ENCODE measurements at places on chromosomes 7 and 10. TPM values are rescaled to one million over a fixed set of nuclear protein-coding genes. Genes with fewer than 3 reads are reported as not detected.

Gene FKBP6
- total RNA-seq, result not detected

DNA sequence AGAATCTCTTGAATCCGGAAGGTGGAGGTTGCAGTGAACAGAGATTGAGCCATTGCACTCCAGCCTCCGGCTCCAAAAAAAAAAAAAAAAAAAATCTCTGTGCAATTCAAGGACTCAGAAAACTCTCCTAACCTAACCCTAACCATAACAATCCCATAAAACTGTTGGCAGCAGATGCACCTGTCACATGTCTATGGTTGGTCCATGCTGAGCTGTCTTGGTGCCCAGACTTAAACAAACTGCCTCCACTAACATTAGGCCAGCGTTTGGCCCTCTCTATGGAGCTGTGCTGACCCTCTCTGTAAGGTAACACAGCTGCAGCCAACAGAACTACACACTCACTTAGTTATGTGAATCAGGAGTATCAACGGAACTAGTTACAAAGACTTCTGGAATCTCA lies 132.5 kb upstream of the PTER start:
- DNase-seq, result no peak

Gene DDX56
- total RNA-seq, result 41.1 TPM

DNA sequence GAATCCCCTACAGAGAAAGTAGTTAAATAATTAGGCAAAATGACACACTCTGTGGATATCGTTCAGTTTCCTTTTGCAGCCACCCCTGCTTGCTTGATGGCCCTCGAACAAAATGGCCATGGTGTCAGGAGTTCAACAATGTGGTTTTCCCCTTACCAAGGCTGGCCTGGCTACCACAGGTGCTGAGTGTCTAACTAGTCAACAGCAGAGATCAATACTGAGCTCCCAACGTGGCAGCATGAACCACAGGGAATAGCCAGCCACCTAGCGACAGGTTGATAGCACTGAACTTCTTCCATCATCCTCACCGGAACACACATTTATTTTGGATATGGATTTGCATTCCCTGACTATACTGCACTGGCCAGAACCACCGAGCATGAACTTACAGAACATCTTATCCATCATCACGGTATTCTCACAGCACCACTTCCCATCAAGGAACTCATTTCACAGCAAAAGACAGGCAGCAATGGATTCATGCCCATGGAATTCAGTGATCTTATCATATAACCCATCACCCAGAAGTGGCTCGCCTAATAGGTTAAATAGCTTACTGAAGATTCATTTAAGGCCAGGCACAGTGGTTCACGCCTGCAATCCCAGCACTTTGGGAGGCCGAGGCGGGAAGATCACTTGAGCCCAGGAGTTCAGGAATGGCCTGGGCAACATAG lies 6.3 kb downstream of the C10orf67 start:
- no peak for DNase-seq
